NCI-H524 (cell line): ENCODE measurements at places on chromosomes 3 and 15.
A peak's percentile ranks its signal among the peaks of the same experiment; 100 is the strongest.

DNA sequence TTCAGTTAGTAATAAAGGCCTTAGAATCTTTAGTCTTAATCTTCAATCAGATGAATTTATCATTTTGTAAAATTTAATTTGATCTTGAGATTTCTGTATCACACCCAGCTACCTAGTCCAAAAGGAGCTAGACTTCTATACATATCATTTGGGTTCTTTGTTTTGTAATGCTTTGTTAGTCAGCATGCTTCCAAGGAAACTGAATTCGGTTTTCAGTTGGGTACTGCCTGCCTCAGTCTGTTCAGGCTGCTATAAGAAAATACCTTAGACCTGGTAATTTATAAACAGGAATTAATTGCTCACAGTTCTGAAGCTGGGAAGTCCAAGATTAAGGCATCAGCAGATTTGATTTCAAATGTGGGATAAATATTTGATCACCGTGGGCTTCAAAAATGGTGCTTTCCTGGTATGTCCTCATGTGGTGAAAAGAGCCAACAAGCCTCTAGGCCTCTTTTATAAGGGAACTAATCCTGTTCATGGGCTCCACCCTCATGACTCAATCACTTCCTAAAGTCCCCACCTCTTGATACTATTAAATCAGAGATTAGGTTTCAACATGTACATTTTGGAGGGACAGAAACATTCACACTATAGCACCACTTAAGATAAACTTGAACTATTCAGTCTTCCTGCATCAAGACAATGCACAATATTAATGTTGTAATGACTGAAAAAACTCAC, 800.7 kb downstream of the NAALADL2 start:
- no peak for DNase-seq

GRCh38 chr3:24551626-24552025, 57.0 kb upstream of the THRB start:
- DNase-seq: no peak

DNA sequence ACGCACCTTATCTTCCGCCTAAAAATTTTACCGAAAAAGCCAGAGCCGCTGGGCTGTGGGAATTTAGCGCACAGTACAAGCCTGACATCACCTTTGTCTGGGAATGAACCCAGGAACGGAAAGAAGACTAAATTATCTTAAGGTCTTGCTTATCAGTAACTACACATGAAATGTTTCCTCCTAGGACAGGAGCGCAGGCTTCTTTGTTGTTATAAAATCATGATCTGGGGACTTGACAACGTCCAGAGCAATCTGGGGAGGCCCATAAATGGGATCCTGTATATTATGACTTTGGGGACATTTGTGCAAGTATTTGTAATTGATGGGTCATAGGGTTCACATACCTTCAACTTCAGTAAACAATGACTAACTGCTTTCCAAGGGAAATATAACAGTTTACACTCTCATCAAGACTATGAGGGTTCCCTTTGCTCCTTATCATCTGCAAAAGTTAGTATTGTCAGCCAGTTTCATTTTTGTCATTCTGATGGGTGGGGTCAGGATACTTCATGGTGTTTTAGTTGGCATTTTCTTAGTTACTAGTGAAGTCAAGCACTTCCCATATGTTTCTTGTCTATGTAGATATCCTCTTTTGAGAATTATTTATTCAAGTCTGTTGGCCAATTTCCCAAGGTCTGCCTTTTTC, 213.9 kb upstream of the PFN2 start:
- DNase-seq: no peak

DNA sequence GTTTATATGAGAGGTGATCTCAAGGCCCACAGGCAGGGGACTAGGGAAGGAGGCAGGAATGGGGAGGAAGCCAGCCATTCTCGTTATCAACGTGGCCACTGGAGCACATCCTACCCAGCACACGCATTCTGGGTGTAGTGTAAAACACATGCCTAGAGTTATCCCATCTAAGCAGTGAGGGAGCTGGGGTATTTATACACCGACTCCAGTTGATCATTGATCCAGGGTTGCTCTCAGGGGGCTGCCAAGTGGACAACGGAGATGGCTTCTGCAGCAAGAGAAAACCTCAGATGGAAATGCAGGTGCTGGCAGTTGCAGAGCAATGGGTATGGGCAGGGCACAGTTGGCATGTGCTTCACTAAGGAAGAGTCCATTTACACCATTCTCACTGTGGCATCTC, 30.4 kb upstream of the SYNM start:
- no peak for DNase-seq

DNA sequence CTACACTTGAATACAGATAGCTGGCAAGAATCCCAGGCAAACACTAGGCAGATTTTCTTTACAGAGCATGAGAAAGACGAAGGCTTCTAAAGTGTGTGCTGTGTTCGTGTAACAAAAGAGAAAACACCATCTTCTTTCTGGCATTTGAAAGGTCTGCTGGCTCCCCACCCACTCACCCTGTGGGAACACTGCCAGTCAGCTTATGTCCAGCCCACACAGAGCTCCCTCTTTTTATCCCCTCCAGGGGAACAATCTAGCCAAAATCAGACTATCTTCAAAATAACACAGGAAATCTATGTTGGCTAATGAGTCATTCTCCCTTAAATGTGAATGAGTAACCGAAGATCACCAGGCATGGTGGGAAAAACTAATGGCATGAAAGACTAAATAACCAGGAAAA, 45.6 kb upstream of the PAQR5 start:
- no peak for DNase-seq

DNA sequence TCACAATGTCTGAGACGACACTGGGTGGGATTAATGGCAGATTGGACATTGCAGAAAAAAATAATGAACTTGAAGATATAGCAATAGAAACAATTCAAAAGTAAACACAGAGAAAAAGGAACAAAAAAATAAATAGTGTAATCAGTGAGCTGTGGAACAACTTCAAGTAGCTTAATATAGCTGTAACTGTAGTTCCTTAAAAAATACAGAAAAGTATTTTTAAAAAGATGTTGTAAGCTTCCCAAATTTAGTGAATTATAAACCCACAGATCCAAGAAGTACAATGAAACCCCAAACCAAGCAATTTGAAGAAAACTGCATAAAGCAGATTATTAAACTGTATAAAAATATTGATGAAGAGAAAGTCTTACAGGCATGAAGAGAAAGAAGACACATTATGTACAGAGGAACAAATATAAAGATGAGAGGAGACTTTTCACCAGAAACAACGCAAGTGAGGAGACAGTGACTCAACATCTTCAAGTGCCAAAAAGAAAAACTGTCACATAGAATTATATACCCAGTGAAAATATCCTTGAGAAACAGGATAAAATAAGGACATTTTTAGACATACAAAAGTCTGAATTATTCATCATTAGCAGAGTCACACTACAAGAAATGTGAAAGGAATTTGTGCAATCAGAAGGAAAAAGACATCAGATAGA, 176.4 kb downstream of the NFKBIZ start:
- no peak for DNase-seq

DNA sequence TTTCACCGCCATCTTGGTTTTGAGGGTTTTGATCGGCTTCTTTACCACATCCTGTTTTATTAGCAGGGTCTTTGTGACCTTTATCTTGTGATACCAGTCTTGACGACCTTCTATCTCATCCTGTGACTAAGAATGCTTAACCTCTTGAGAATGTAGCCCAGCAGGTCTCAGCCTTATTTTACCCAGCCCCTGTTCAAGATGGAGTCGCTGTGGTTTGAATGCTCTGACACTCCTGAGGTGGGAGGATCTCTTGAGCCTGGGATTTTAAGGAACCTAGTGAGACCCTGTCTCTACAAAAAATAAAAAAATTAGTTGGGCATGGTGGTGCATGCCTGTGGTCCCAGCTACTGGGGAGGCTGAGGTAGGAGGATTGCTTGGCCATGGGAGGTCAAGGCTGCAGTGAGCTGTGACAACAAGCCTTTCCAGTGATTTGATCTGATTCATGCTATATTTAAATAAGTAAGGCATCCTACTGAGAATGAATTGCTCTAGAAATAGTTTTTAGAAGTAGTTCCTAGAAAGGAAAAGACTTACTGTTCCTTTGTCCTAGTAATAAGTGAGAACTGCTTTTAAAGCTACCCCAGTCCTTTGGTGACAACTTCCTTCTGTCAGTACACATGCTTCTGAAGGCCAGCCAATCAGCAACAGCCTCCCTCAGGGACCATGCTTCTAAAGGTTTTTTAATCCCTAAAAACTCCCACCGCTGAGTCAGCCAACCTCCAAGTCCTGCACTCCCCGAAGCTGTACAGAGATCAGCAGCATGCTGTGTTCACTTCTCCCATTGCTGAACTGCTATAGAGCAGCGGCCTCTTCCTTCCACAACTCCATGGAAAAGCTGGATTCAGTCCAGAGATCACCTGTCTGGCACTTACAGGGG, 9.1 kb upstream of the CEMIP start:
- no peak for DNase-seq

- no peak for DNase-seq
These were observed 59.2 kb downstream of the EPHB1 start for GRCh38 chr3:134854254-134854653.

DNA sequence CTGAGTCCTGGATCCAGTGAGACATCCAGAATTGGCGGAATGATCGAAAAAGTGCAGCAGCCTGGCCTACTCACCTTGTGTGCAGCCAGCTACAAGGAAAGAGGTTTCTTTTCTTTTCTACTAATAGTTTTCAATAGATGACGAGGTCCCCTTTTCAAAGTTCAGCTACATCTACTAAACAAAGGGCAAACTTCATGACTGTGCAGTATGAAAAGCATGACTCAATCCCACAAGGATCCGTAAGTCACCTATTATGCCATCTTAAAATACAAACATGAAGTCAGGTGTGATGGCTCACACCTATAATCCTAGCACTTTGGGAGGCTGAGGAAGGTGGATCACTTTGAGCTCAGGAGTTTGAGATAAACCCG, 16.7 kb downstream of the MIX23 start:
- DNase-seq: no peak

- DNase-seq: no peak
These were observed 228.2 kb upstream of the BHLHE40 start for GRCh38 chr3:4751029-4751501.

GRCh38 chr3:194397757-194398312, 1.2 kb downstream of the GP5 start:
- peak; percentile 35 for DNase-seq

DNA sequence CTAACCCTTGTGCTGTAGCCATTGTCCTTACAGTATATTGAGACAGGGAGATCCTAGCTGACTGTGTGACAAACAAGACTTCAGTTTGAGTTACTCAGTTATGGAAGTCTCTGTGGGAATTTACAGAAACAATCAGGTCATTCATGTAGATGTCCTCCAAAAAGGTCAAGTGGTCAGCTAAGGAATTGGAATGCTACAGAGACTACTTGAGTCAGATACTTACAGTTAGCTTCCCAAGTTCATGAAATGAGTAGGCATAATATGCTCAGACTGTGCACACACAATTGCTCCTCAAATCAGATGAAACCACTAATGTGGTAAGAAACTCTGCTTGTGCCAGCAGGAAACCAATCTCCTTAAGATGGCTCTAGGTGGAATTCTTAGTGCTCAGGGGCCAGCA, 985.7 kb downstream of the NSUN3 start:
- DNase-seq: no peak

DNA sequence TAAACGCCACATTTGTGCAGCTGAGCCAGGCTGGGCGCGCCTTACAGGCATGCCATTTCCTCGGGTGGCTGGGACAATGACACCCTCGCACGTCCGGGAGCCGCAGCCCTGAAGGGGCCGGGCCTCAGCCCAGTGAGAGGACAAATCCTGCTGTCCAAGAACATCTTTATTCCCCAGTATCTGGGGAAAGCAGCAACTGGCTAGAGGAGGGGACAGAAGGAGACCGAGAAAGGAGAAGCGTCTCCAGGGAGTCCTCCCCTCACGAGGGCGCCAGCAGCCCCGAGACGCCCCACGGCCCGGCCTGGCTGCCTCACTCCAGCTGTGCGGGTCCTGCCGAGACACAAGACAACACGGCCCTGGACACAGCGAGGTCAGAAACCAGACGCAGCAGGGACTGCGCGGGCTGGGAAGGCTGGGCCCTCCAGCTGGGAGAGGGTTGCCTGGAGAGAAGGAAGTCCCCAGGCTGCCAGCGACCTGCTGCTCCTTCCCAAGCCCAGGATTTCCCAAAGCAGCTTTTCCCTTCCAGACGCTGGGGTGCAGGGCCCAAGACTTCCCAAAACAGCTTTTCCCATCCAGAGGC, 130.2 kb downstream of the CHSY1 start:
- peak; percentile 35 for DNase-seq

DNA sequence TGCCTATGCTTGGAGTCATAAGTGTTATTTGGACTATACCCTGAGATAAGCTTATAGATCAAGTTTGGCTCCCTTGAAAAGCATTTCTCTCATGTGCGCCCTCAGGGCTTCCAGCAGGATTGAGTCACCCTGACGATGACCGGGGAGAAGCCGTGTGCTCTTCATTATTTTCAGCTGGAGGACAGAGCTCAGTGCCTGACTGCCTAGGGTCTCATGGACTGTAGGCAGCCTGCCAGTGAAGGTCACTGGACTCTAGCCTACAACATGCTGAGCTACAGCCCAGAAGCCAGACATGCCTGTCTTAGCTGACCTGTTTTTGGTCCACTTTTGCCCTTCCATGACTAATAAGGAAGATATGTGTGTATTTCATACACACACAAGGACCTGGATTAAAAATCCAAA, 31.6 kb upstream of the NUDT16 start:
- DNase-seq: no peak

- DNase-seq: no peak
These were observed 324.1 kb downstream of the ZIC1 start for GRCh38 chr3:147733217-147733616.

DNA sequence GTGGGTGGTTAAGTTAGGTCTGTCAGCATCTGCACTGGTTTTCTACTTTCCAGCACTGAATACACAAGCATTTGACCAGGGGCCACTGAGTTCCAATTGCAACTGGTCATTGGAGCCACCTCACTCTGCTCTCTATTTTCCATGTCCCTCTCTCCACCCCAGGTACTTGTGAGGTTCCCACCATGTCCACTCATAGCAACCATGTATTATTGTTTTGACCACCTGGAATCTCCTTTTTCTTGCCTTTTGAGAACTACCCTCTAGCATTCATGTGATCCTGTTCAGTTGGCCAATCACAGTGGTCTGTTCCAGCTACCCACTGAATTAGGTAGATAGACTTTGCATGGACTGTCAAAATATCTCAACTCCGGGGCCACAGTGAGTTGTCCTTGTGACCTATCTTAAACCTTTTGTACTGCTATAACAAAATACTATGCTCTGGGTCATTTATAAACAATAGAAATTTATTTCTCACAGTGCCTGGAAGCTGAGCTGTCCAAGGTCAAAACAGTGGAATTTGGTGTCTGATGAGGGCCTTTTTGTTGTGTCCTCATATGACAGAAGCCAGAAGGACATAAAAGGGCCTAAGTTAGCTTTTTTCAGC, 20.2 kb upstream of the TM4SF18 start:
- no peak for DNase-seq

GRCh38 chr3:184711493-184712247, at the start of gene MAGEF1:
MAGEF1 (minus strand) TSS chr3:184712064; CDS start chr3:184711821, 243 bp downstream.
- DNase-seq: peak; percentile 93

GRCh38 chr15:72156928-72157327, 38.7 kb downstream of the SENP8 start:
- no peak for DNase-seq

- peak; percentile 38 for DNase-seq
These were observed 272.6 kb downstream of the SUCLG2 start for GRCh38 chr3:67381667-67382272.

GRCh38 chr3:196423044-196423781, 9.0 kb downstream of the UBXN7 start:
- peak; percentile 69 for DNase-seq
